ENCODE measurements at places on chromosomes 7 and 10.

DNA sequence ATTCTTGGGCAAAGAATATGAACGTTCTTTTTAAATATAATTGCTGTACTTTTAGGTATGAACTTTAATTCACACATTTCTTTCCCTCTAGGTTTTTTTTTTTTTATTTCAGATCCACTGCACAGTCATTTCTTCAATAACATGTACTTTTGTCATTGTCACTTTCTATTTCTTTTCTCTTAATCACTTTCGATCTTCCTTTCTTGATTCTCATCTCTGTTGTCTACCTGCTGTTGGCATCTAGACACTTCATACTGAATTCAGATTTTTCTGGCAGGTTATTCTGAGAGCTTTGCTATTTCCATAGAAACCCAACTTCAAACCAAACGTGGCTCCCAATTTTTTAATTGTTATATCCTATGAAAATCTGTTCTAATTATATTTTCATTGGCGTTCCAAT is 211.7 kb upstream of the KLF6 start:
- DNase-seq, result no peak

- DNase-seq, result no peak
These were observed 163.0 kb downstream of the DNAJB6 start for GRCh38 chr7:157499835-157500153.

DNA sequence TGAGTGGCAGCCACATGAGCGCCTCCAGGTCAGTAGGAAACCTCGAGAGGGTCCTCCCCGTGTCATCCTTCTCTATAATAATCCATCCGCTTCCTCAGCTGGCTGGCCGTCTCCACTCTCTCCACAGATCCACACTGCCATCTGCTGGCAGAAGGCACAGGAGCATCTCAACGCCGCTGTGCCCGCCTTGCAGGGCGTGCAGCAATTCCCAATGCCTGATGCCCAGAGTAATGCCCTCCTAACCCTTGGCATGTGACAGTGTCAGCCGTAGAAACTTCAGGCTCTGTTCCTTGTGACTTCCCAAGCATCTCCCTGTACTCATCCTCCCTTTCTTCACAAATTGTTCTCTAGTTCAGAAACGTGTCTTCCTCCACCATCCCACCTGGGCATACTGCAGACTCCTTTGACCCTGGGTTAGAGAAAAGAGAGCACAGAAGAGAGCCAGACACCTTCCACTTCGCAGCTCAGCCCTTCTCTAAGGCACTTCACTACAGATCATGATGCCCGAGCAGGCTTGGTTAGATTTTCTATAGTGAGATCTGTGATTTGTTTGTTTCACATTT is 70.8 kb downstream of the XPNPEP1 start:
- DNase-seq, result peak; percentile 62

DNA sequence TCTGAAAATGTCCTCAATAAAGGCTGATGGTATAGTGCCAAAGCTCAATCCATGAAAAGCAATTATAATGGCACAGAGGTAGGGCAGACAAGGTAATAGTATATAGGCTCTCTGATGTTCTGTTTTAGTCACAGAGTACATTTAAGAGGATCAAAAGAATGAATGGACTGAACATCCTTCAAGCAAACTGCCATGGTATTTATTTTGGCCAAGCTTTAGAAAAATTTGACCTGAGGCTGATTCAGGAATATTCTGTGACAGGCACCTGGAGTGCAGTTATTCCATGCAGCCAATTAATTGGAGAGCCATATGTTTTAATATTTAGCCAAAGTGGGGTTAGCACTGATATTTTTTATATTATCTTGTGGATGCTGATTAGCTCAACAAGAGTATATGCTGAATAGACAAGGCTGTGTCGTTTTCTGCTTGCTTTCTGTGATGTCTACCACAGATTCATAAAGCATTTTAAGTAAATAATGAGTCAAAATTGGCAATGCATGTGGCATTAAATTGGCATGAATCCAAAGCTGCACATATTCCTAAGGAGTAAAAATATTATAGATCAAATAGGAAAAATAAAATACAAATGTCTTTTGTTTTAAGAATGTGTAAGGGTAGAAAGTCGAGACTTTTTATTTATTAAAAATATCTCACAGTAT is 177.4 kb downstream of the PCLO start:
- no peak for DNase-seq

GRCh38 chr10:82888809-82889455 is 1013.9 kb downstream of the NRG3 start:
- DNase-seq, result no peak

GRCh38 chr7:128255271-128255670 is 14.2 kb downstream of the LEP start:
- DNase-seq, result no peak

- peak; percentile 21 for DNase-seq
These were observed 1.5 kb downstream of the NOC3L start for GRCh38 chr10:94361171-94361794.

DNA sequence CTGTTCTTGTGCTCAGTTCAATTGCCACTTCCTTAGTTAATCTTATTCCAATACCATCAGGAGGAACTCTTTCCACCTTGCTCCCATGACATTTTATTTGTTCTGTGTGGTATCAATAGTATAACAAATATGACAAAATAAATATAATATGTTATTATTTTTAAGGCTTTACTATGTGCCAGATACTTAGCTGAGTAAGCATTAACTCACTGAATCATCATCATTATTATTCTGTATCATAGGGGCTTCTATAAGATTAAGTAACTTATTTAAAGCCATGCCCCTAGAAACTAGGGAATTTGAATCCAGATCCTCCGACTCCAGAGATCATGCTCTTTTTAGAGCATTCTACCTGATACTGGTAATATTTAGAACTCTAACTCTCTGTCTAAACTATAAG is 33.5 kb upstream of the SKAP2 start:
- DNase-seq, result no peak

DNA sequence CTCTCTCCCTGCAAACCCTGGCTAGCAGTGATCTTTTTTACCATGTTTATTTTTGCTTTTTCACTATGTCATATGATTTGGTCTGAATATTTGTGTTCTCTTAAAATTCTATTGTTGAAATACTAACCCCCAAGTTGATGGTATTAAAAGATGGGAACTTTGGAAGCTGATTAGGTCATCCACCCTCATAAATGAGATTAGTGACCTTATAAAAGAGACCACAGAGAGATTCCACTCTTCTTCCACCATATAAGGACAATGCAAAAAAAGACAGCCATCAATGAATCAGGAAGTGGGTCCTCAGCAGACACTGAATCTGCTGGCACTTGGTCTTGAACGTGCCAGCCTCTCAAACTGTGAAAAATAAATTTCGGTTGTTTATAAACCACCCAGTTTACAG is 112.8 kb upstream of the KCND2 start:
- no peak for DNase-seq

- DNase-seq, result no peak
These were observed 123.9 kb downstream of the ZMIZ1 start for GRCh38 chr10:79192677-79193003.

- DNase-seq, result no peak
These were observed 58.4 kb downstream of the MYPN start for GRCh38 chr10:68167586-68168189.

Measured in pancreas (tissue), 10 donors.